IPS DF 19.7 (cell line): ENCODE measurements at places on chromosomes 7 and 10.
A peak's percentile ranks its signal among the peaks of the same experiment; 100 is the strongest.

- no peak for DNase-seq
Measured at GRCh38 chr7:20287317-20287716, 43.4 kb upstream of the ITGB8 start.

DNA sequence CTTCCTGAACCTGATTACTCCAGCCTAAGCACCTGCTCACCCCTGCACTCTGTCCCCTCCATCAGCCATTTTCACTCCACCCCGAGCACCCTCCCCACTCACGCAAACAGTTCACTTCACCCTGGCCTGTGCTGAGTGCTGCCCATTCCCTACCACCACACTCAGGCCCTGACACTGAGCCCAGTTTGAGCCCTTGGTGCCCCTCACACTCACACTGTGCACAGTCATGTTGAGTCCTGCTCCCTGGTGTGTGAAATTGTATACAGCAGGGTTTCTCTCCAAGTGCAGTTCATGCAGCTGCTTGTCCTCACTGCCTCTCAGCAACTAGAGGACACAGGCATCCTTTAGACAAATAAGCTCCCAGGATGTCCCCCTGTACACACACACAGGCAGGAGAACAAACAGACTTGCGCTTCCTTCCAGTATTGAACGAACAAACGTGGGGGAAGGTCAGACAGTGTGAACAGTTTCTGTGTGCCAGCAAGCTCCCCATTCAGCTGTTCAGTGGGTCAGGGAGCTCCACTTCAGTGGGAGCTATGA is 6.8 kb downstream of the MYO1G start:
- DNase-seq, result no peak

GRCh38 chr10:43256531-43257346 is 10.1 kb downstream of the RASGEF1A start:
- no peak for DNase-seq

- DNase-seq, result no peak
Measured at GRCh38 chr10:24882047-24882698, 70.2 kb downstream of the PRTFDC1 start.

DNA sequence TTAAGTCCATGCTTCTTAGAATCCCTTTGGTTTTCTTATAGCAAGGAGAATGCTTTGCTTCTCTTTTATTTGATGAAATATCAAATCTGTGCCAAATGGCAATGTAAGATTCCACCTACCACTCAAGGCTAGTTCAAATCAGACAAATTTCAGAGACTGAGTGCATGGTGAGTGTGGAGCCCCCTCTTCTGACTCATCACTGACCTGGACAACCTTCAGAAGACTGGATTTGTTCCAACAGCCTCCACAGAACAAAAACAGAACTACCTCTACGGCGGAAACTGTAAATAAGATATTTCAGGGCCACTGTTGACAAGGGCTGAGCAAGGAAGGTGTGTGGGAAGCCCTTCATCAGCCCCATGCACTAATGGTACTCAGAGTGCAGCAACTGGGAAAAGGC is 21.1 kb downstream of the NCAPG2 start:
- no peak for DNase-seq

DNA sequence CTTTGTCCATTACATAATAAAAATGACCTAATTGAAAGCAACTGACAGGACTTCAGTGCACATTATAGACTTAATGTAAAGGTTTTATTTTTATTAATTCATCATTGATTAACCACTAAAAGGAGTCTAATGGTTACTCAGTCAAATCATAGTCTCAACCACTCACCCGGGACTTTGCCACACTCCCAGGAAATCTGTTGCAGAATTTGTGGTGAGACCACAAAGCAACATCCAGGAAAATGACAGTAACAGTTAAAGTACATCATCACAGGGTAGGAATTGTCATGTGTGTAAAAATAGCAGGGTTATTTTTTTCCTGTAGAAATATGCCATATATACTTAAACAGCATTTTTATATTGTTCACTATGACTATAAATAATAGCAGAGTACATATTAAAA is 6.3 kb upstream of the HGF start:
- no peak for DNase-seq

- no peak for DNase-seq
Measured at GRCh38 chr10:95414844-95415485, 124.2 kb upstream of the PDLIM1 start.

- peak; percentile 20 for DNase-seq
Measured at GRCh38 chr10:119818889-119819270, 53.8 kb downstream of the MCMBP start.

GRCh38 chr7:21355406-21355874 is 72.4 kb upstream of the SP4 start:
- DNase-seq, result no peak

- DNase-seq, result no peak
Measured at GRCh38 chr7:129821476-129821875, 131.3 kb downstream of the UBE2H start.

DNA sequence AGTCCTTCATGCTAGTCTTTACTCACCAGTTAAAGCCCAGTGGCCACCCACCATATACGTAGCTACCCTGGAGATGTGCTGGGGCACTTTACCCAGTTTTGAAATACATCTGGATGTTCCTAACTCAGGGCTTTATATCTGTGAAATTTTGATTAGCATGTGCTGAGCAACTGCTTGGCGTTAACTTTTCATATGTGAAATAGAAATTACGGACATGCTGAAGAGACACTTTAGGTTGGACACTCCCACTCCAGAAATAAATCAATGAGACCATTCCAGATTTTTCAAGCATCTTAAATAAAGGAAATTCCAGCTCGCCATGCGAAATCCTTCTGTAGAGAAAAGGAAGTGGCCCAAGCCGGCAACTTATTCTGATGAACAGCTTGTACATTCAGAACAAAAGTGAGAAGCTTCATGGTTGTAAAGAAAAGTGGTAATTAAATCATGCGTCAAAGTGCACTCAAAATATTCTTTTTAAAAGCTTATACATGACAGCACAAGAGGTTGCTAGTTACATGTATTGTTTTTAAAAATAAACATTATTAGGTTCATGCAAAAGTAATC is 153.5 kb upstream of the ITGB1 start:
- no peak for DNase-seq

DNA sequence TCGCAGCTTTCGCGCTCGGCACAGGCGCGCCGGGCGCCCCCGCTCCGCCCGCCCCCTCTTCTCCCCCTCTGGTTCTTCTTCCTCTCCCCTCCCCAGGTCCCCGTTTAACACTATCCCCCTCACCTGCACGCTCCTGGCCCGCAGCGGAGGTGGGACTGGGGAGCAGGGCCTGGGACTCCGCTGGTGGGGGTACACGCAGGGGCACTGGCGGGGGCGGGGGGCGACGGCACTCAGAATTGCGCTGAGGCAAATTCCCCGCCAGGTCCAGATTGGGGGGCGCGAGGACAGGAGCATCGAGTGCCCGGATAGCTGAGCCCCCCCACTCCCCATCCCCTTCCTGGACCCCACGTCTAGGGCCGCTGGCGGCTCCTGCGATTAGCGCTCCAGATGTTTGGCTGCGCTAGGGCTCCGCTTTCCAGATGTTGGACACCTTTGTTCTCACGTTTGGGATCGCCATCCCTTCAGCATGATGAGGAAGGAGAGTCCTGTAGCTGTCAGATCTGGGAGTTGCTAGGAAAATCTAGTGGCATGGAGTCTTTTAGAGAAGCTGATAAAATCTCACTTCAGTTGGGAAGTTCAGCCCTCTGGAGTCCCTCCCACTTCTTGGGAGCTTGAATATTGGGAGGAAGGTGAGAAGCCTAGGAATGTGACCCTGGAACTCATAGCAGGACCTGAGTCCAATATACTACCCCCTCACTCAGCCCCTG is 31.4 kb upstream of the PAX2 start:
- DNase-seq, result no peak
